ENCODE measurements at places on chromosomes 2 and 18. TPM values are rescaled to one million over a fixed set of nuclear protein-coding genes. Genes with fewer than 3 reads are reported as not detected.

- DNase-seq, result no peak
Measured at GRCh38 chr2:173252581-173252980, 102.1 kb upstream of the CDCA7 start.

GRCh38 chr18:51168026-51168742, 29.3 kb downstream of the MEX3C start:
- DNase-seq, result no peak

The RAB27B gene
- total RNA-seq, result 5.0 TPM

DNA sequence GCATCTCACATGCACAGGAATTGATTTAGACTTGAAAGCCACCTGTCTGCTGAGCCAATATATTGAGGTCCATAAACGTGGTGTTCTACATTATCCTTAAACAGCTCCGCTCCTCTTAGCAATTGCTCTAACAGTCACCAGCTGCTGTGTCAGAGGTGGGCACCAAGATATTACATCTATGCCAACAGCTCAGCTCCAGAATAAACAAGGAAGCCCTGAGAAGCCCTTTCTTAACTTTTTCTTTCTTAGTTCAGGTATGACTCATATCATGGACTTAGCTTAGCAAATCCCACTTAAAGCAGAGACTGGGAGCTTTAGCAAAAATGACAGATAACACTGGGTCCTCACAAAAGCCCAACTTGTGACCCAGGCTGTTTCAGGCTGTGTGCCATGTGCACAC, 436.6 kb downstream of the IRS1 start:
- DNase-seq, result no peak

- no peak for DNase-seq
Measured at GRCh38 chr2:190634381-190634780, 14.5 kb upstream of the NAB1 start.

DNA sequence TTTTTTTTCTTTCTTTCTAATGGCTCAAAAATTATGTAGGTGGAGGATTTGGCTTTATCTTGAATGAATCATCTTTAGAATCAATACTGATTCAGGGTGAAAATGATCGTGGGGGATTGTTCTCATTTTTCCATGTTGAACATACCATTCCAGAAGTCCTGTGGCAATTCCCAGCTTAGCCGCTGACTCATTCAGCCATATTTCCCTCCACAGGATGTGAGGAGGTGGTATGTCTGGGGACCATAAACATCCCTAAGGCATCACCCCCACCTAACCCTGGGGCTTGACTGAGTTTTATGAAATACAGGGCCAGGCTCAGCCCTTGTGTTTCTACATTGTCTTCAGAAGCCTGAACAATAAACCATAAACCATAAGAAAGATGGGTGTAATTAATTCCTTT, 92.7 kb upstream of the FN1 start:
- no peak for DNase-seq

- no peak for DNase-seq
Measured at GRCh38 chr18:37486848-37487247, 78.8 kb downstream of the CELF4 start.

The MDH1 gene
- 192 TPM for total RNA-seq

DNA sequence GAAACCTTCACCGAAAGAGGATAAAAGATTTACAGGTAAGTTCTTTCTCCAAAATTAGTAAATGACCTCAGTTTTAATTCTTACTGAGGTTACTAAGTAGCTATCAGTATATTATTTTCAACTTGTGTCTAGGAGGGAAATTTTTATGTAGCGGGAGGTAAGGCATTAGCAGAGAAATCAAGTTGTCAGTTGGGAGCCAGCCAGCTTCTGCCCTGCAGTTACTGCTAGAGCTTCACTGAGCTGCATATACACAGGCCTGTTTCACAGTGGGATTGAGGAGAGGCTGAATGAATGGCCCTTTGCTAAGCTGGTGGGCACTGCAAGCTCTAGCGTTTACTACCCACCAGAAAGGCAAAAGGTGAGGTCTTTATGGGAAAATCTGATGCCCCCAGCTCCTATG, 105.7 kb downstream of the ACAA2 start:
- no peak for DNase-seq
